NAMALWA (cell line): ENCODE measurements at places on chromosomes 16 and 17.
A peak's percentile ranks its signal among the peaks of the same experiment; 100 is the strongest.

- no peak for DNase-seq
Observed at GRCh38 chr16:84105301-84105815, 11.4 kb downstream of the MBTPS1 start.

GRCh38 chr16:50598256-50598894 lies 50.2 kb downstream of the NKD1 start:
- DNase-seq, result no peak

DNA sequence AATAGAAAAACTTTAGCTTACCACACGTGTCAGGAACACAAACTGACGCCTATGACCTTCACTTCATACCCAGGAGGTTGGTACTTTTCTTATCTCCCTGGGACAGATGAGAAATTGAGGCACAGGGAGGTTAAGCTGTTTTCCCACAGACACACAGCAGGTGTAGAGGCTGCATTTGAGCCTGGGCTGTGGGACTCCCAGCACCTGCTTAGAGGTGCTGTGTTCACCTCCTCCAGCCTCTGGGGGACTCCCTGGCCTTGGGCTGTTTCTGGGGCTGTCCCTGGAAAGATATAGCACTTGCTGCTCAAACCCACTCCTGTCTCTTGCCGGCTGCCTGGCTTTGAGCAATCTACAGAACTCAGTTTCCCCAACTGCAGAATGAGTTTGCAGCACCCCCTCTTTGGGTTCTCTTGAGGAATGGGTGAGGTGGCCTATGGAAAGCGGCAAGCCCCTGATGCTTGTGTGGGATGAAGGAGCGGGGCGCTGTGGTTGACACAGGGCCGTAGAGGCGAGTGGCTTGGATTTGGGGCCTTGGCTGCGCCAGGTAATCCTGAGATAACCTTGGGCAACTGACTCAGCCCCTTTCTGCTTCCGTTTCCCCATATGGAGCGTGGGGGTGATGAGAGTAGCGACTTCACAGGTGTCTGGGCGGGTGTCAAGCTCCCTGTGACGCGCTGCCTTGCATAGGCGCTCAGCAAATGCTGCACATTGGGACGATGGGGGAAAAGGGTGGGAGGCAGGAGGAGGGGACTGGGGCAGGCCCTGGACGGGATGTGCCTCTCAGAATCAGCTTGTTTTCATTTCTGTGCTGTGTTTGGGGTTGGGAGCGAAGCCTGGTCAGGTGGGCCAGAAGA lies 104.5 kb upstream of the CIBAR2 start:
- DNase-seq, result no peak

- DNase-seq, result peak; percentile 78
Observed at GRCh38 chr16:29675811-29676643, 3.0 kb upstream of the QPRT start.

DNA sequence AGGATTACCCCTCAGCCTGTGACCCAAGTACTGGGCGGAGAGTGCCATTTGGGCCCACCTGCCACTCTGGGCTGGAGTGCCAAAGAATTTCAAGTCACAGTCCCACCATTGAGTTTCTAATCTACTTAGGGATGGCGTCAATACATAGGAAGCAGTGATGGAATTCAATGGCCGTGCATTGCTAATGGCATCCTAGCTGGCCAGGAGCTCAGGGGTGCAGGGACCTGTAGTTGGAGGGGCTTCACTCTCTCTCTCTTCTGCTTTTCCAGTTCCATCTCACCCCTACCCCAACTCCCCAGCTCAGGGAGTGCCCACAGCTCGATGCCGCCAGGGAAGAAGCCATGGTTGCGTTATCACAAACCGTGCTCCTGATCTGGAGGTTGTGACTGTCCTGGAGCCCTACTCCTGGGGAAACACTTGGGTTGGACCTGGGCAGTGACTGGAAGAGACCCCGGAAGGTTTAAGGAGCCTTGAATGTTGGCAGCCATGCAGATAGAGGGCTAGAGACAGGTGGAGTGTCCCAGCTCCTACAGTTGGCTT lies 2.4 kb downstream of the MMP15 start:
- no peak for DNase-seq

GRCh38 chr16:76943921-76944320 lies 247.1 kb upstream of the MON1B start:
- no peak for DNase-seq
